CD4-positive, CD25-positive, alpha-beta regulatory T cell (primary cell): ENCODE measurements at places on chromosomes 16 and 17. TPM values are rescaled to one million over a fixed set of nuclear protein-coding genes. Genes with fewer than 3 reads are reported as not detected.

DNA sequence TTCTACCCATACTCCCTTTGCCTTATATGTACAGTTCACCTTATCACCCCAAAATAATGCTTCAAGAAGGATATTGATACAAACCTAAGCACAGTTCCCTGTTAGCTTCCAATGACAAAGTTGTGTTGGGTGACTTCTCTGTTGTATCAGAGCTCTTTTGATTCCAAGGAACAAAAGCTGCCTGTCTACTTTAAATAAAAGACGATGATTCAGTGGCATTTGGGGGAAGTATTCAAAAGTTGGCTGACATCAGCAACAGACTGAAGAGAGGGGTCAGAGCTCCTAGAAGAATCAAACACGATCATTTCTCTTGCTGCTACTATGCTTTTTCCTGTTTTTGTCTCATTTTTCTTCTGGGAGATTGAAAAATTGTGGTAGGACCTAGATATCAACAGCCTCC is 69.4 kb upstream of the CA10 start:
- H3K4me1 ChIP-seq, result no peaks in the 10 kb centered on the region
- H3K27ac ChIP-seq, result no peak overlapping the region
- DNase-seq, result no peak

DNA sequence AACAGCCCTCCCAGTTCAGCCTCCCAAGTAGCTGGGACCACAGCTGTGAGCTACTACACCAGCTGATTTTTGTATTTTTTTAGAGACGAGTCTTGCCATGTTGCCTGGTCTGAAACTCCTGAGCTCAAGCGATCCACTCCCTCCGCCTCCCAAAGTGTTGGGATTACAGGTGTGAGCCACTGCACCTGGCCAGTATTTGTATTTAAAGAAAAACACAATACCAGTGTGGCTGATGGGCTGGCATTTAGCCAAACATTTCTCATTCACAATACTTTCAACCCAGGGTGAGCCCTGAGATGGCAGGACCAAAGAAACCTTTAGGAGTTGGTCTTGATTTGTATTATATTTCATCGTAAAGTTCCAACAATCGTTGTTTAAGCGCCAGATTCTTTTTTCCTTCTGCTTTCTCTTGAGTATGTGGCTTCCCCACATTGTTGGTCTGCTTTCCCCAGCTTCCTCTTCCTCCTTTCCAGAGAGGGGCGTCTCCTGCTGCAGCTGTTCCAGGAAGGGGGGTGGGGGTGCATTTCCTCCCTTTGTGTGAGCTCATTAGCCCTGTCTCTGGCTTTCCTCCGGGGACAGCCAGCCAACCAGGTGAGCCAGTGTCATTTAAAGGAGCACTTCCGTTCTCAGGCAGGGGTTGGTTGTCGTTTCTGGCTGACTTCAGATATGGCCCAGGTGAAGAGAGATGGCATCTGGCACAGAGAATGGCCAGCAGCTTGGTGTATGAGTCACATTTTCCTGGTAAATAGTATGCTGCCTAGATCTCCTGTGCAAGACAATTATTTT is 79.9 kb downstream of the GPRC5B start:
- no peaks in the 10 kb centered on the region for H3K36me3 ChIP-seq
- H3K27ac ChIP-seq, result no peak overlapping the region
- peak; percentile 91 for DNase-seq
- peak overlapping the region; percentile 34 for H3K4me3 ChIP-seq
- H3K4me1 ChIP-seq, result peaks cover 11% of the 10 kb centered on the region
- no peaks in the 10 kb centered on the region for H3K27me3 ChIP-seq

- H3K27me3 ChIP-seq, result no peaks in the 10 kb centered on the region
- H3K4me1 ChIP-seq, result peaks cover 24% of the 10 kb centered on the region
- DNase-seq, result no peak
- no peak overlapping the region for H3K27ac ChIP-seq
- H3K36me3 ChIP-seq, result no peaks in the 10 kb centered on the region
These were observed 49.1 kb downstream of the GRB2 start for GRCh38 chr17:75356260-75356937.

The FTSJ3 gene
- polyA plus RNA-seq, result 19.9 TPM

DNA sequence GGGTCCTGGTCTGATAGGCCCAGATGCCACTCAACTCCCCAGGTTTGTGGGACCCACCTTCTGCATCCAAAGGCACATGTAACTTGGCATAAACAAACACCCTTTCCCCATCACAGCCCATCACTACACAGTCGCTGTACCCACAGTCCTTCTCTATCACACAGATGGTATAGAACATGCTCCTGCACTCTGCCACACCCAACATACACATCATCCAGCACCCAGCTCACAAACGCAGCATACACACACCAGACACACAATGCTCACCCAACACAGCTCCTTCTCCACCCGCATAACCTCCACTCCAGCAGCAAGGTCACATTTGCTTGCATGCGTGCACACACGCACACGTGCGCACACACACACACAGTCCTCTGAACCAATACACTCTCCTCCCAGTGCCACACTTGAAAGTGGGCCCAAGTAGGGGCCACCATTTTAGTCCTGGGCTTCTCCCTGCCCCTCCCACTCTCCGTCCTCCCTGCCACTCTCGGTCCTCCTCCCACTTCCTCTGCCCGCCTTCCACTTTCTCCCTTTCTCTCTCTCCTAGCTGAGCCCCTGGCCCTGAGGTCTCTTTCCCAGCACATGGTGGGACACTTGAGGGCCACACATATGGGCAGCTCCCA is 8.5 kb upstream of the TMEM92 start:
- H3K27ac ChIP-seq, result no peak overlapping the region
- no peaks in the 10 kb centered on the region for H3K36me3 ChIP-seq
- DNase-seq, result no peak
- no peak overlapping the region for H3K4me3 ChIP-seq
- no peaks in the 10 kb centered on the region for H3K4me1 ChIP-seq
- H3K27me3 ChIP-seq, result no peaks in the 10 kb centered on the region

The CD300LF gene
- 0.19 TPM for polyA plus RNA-seq

DNA sequence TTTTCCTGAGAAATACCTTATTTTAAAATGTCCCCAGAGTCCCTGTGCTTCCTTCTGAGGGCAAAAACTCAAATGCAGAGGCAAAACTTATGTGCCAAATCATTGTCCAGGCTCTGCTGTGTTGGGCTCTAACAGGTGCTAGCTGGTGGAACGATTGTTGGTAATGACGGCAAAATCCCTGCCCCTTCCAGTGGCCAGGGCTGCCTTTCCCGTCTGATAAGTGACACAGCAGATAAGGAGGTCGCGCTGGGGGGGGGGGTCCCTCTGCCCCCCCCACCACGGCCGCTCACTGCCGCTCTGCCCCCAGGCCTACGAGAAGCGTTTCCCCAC is 29.1 kb downstream of the SEC14L5 start:
- H3K27me3 ChIP-seq, result peaks cover 11% of the 10 kb centered on the region
- no peak for DNase-seq
- H3K4me3 ChIP-seq, result no peak overlapping the region
- H3K4me1 ChIP-seq, result no peaks in the 10 kb centered on the region
- no peaks in the 10 kb centered on the region for H3K36me3 ChIP-seq

The OGFOD1 gene
- 80.9 TPM for polyA plus RNA-seq

- H3K27me3 ChIP-seq, result no peaks in the 10 kb centered on the region
- no peaks in the 10 kb centered on the region for H3K4me1 ChIP-seq
- no peak overlapping the region for H3K27ac ChIP-seq
- no peak for DNase-seq
These were observed 13.5 kb downstream of the SDR42E1 start for GRCh38 chr16:81997738-81998137.

The CNGB1 gene
- not detected for polyA plus RNA-seq

GRCh38 chr17:41009301-41009760 is 403 bp upstream of the KRTAP3-1 start:
- H3K36me3 ChIP-seq, result no peaks in the 10 kb centered on the region
- DNase-seq, result no peak
- H3K4me3 ChIP-seq, result no peak overlapping the region
- no peak overlapping the region for H3K27ac ChIP-seq
- H3K27me3 ChIP-seq, result peaks cover 3% of the 10 kb centered on the region
- H3K4me1 ChIP-seq, result no peaks in the 10 kb centered on the region
